Activated T-helper 9 cell treated with anti-CD3 and anti-CD28 coated beads, Interleukin-2, amount 50 U/mL, for 16 hours (primary cell): ENCODE measurements at places on chromosomes 11 and 22.

- no peak for DNase-seq
Observed at GRCh38 chr11:66607126-66607834, 9.2 kb upstream of the RBM14 start.

GRCh38 chr11:118142809-118143208 lies 9.8 kb downstream of the SCN4B start:
- DNase-seq, result no peak

DNA sequence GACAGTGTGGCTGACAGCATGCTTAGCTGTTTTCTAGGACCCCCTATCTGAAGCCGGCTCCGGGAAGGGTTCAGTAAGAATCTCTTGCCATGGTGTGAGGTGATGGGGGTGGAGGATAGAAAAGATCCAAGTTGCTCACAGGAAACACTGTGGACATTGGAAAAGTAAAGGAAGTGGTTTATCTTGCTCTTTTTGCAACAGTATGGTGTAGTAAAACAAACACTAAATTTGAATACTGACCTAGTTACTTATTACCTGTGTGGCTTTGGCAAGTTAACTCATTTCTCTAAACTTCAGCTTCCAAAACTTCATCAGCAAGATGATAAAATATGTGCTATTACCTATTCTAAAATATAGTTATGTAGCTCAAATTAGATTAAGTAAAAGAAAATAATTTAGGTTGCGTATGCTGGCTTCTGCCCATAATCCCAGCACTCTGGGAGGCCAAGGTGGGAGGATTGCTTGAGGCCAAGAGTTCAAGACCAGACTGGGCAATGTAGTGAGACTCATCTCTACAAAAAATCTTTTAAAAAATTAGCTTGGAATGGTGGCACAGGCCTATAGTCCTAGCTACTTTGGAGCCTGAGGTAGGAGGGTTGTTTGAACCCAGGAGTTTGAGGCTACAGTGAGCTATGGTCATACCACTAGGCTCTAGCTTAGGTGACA lies 51.6 kb upstream of the APOA1 start:
- DNase-seq, result no peak

GRCh38 chr11:69707176-69707575 lies 3.4 kb upstream of the FGF19 start:
- DNase-seq, result no peak

GRCh38 chr11:1053121-1053901 lies 16.8 kb upstream of the MUC6 start:
- no peak for DNase-seq

DNA sequence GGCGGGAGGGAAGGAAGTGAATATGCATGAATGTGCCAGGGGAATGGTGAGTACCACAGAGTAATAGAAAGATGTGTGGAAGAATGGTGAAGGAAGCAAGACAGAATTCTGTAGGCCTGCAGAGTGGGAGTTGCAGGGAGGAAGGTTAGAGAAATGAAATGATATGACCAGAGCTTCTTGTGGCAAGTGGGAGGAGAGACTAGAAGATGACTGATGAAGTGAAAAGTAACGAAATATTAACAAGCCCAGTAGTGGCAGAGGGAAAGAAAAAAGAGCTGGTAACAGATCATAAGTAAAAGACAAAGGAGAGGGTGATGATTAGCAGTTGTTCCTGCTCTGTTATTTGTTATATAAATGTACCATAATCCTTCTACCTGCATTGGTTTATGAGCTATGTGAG lies 1.0 kb upstream of the ALKBH8 start:
- DNase-seq, result no peak

DNA sequence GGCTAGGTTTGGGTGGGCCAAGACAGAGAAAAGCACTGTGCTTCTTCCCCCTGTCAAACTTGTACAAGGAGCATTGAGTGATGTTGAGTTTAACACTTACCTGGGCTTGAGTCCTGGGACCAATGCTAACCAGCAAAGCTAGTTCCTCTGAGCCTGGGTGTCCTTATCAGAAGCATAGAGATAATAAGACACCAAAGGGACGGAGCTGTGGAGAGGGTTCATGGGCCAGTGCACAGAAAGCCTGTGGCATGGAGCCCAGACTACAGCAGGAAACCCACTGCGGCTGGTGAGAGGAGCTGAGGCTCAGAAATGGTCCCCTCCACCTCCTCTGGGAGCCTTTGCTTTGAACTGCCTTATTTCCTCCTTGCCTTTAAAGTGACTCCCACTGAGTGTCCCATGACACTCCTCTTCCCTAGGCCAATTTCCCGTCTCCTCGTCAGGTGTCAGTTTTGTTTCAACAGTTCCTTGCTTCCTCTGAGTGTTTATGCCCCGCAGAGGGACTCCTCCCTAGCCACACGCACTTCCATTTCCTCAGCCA lies 9.4 kb downstream of the SLCO2B1 start:
- DNase-seq, result no peak

- no peak for DNase-seq
Observed at GRCh38 chr11:444396-445144, 2.8 kb upstream of the ANO9 start.

DNA sequence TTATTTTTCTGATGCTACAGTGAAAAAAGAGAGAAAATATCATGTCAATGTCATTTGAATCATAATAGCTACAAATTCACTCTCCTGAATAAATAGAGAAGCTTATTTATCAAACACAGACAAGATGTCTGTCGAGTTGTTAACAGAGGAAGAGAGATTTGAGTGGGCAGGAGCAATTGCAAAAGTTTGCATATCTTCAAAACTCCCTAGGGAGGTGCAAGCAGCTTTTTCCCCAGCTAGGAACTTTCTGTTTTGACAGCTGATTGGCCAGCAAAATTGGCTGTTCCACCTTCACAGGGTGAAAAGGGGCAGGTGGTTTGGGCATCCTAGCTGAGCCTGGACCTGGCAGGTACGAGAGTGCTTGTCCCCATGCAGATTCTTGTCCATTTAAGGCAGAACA lies 98.2 kb downstream of the NTM start:
- no peak for DNase-seq

DNA sequence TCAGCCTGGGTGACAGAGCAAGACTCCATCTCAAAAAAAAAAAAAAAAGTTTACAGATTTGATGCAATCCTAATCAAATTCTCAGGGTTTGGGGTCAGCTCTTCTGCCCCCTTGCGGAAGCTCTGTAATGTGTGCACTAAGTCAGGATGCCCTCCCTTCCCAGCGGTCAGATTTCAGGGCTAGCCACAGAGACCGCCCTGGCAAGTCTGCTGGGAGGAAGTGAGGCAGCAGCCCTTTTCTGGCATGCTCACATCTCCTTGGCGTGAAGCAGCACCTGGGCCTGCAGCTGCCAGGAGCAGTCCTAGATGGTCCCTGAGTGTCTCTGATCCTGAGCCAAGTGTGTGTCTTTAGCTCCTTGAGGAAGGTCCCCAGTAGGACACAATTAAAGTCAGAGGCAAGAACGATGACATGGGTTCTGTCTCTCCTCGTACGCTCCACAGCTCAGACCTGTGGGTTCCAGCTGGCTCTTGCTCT lies 10.9 kb upstream of the APOBEC3C start:
- peak; percentile 59 for DNase-seq

DNA sequence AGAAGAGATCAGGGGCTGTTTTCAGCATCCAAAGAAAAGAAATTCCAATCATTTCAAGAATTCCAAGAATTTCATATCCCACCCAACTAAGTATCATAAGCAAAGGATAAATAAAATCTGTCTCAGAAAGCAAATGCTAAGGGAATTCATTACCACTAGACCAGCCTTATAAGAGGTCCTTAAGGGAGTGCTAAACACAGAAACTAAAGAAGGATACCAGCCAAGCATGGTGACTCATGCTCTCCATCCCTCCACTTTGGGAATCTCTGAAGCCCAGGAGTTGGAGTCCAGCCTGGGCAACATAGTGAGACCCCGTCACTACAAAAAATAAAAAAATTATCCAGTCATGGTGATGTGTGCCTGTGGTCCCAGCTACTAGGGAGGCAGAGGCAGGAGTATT lies 17.8 kb downstream of the FADD start:
- no peak for DNase-seq

GRCh38 chr11:8056810-8057463 lies 24.1 kb upstream of the TUB start:
- DNase-seq, result no peak

- DNase-seq, result no peak
Observed at GRCh38 chr11:11366793-11367192, 13.7 kb upstream of the CSNK2A3 start.

DNA sequence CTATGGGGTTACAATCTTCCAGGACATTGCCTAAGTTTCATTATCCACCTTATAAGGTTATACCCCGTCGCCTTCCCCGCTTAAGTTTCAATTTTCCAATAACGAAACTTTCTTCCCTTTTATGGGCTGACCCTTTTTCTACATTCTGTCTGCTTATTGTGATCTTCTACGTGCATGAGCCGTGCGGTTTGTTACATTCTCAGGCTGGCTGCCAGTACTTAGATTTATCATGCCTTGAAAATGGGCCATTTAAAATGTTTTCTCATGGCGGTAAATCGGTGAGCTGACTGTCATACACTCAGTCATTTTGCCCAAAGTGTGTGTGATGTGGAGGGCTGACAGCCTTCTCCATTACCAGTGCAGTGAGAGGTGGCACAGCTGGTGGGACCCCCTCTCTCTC lies 23.3 kb downstream of the DGCR6L start:
- DNase-seq, result no peak

DNA sequence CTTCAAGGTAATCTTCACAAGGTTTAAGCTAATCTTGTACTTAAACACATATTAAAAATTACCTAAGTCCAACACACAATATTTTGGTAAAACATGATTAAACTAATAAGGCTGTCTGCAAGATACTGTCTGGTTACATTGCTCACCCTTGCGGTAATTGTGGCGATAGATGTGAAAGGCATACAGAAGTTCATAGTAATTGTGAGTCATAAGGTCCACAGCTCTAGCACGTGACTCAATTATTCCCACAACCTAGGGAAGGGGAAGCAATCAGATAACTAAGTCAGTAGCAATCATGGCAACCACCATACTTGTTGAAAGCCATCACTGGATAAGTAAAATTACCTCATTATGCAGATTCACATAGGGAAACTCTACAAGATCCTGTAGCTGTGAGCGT lies 30.5 kb upstream of the FNBP4 start:
- peak; percentile 9 for DNase-seq

GRCh38 chr11:75779960-75780359 lies 11.4 kb downstream of the DGAT2 start:
- no peak for DNase-seq
